Activated naive CD4-positive, alpha-beta T cell (primary cell): ENCODE measurements at places on chromosomes 3 and 15.

DNA sequence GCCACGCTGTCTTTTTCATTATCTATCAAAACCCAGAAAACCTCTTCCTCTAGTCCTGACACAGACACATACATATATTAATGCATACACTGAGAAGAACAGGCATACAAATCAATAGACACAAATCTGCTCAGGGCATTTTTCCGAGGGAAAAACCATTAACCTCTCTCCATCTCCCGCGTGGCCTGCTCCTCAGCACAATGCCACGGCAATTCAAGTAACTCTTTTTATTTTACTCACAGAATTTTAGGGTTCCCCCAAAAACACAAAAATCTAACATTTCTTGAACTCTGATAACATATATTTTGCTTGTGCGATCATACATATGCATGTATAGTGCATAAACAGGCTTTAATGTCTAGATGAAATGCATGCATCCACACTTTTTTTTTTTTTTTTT lies 110.8 kb upstream of the NSMCE3 start:
- DNase-seq, result no peak

GRCh38 chr3:78427303-78427702 lies 1340.5 kb downstream of the ROBO1 start:
- no peak for DNase-seq

GRCh38 chr3:194487289-194488054 lies 670 bp upstream of the ATP13A3 start:
- DNase-seq, result no peak

GRCh38 chr3:120487191-120487650 lies 36.4 kb upstream of the FSTL1 start:
- no peak for DNase-seq

- no peak for DNase-seq
Measured at GRCh38 chr3:3771567-3771966, 27.7 kb upstream of the LRRN1 start.

DNA sequence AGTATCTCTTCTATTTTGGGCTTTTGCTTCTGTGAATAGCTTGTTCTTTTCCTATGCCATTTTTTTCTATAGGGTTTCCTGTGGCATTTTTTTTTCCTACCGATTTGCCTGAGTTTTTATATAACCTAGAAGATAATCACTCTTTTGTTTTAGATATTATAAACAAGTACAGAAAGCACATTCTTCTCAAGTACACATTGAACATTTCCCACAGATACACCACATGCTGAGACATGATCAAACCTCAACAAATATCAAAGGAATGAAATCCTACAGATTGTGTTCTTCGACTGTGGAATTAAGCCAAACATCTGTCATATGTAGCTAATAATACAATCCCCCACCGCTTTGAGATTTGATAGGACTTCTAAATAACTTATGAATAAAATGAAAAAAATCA lies 9.1 kb upstream of the FEM1B start:
- DNase-seq, result no peak
